Fibroblast of skin of left biceps (primary cell): ENCODE measurements at places on chromosomes 5 and 9.

DNA sequence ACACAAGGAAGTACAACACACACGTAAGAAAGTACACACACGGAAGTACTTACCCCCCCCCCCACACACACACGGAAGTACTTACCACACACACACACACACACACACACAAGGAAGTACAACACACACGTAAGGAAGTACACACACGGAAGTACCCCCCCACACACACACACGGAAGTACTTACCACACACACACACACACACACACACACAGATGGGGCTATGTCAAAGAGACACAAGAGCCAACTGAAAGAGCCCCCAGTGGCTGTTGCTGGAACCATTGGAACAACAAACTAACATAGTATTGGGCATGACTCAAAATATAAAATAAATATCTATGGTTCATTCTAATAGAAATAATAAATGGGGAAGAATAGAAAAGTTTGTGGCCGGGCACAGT is 4.9 kb upstream of the MAPK9 start:
- no peak for DNase-seq

- no peak for DNase-seq
Observed at GRCh38 chr5:10502130-10502529, 60.5 kb downstream of the ROPN1L start.

GRCh38 chr5:91373006-91373405 is 10.1 kb downstream of the ARRDC3 start:
- no peak for DNase-seq

- DNase-seq: no peak
Observed at GRCh38 chr9:108434502-108434901, 421.3 kb downstream of the ACTL7B start.

GRCh38 chr5:177396807-177397206 is 3.7 kb downstream of the PFN3 start:
- no peak for DNase-seq

DNA sequence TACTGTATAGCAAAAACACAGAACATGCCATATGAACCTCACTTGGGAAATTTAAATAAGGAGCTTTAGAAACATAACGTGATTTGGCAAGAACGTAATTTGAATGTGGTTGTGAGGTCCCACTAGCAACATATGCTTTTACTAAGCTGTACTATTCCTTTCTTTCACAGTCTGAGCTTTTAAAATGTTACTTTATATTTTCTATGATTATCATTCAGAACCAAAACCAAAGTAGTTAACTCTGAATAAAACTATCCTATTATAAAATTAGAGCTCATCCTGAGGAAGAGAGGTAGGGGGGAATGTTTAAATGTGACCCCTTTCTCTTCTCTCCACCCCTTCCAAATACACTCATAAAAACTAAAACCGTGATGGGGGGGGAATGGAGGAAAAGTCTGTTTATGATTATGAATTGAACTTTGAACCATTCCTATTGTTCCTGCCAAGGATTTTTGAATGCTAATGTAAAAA is 435.7 kb downstream of the NFIB start:
- DNase-seq: no peak

DNA sequence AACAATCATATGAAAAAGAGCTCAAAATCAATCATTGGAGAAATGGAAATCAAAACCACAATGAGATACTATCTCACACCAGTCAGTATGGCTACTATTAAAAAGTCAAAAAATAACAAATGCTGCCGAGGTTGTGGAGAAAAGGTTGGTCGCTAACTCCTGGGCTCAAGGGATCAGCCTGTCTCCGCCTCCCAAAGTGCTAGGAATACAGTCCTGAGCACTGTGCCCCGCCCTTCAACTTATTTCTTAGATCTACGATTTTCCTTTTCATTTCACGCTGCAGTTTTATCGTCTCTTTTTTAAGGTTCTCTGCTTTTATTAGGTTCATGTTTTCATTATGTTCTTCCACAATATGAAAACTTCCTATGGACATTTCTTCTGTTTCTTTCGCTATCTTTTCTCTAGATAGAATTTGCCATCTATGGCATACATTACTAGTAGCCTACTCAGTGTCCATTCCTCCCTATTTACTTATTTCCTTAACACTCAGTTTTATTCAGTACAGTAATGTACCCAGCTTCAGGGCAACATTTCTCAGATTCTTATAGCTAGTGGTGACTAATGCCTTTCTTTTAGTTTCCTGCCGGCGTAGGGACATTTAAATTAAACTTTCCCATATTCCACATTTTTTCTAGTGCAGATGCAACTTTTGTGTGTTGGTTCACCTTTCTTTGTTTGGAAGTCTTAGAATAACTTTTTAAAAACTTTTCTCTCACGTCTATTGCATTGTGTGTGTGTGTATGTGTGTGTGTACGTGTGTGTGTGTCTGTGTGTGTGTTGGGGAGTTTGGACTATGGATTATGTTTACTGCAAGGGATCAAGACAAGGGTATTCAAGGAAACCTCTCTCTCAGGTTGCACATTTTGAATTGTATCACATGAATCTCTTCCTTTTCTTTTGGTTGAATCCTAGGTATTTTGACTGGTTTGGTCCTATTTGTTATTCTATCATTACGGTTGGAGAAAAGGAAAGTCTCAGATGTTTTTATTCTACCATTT is 21.6 kb upstream of the FBN2 start:
- DNase-seq: no peak

DNA sequence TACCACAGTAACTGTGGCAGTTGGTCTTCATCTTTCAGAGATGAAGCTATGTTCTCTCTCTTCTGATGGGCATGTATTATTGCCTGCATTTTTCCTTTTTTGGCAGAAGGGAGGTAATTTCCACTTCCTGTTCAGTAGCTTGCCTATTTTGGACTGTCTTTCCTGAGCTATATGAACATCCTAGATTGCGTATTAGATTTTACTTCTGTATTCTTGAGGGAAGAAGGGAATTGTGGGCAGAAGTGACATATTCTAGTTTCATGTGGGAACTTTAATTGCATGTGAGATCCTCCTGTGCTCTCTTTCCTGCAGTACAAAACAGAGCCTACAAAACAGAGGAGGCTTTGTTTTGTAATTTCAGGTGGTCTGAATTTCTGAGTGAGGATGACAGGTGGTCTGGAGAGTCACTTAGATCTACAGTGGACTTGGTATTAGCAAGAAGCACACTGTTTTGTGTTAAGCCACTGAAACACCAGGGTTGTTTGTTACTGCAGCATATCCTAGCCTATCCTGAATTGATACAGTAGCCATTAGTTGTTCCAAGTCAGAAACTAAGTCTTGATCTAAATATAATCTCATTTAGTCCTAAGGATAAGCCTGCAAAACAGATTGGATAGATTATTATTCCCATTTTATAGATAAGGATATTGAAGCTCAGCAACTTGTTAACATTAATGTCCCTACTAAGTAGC is 68.1 kb downstream of the AOPEP start:
- DNase-seq: no peak

DNA sequence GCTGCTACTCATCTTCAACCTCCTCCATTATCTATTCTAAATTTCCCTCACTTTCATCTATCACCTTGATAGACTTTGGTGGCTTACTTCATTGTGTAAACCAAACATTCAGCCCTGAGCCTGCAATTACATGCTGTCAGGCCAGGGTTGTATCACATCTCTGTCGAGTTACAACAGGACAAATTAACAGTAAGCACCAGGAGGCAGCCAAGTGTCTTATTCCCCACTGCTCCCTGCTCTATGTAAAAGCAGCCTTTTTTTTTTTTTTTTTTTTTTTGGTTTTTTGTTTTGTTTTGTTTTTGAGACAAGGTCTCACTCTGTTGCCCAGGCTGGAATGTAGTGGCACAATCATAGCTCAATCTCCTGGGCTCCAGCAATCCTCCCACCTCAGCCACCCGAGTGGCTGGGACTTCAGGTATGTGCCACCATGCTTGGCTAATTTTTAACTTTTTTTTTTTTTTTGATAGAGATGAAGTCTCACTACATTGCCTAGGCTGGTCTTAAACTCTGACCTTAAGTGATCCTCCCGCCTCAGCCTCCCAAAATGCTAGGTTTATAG is 15.2 kb upstream of the ZCCHC9 start:
- DNase-seq: no peak
